ENCODE measurements at places on chromosomes 4 and X. TPM values are rescaled to one million over a fixed set of nuclear protein-coding genes. Genes with fewer than 3 reads are reported as not detected.

ANKRD50 gene
- total RNA-seq = 8.2 TPM

MND1 gene
- 5.3 TPM for total RNA-seq

DNA sequence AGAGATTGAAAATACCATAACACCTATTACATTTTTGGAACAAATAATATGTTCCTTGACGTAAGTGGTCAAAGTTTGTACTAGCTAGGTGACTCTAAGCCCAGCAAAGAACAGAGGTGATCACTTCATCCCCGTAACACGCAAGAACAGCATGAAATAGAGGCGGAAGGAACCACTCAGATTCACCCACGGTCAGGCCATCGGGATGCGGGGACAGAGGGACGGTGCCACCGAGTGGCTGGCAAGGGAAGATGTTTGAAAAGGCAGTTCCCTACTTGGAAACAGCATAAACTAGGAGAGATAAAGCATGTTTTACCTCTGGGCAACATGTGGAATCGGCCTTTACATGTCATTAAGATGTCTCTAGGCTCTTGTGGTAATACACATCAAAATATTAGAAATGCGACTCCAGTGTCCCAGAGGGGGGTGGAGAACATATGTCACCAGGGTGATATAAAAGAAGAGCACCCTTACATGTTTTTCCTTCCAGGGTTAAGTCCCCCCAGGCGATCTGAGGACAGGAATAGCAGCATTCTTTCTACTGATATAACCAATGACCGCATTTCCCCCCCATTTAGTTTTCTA lies 84.0 kb downstream of the PHKA2 start:
- no peak for DNase-seq

- no peak for DNase-seq
These were observed 72.0 kb upstream of the MSX1 start for GRCh38 chr4:4787421-4787820.

GRCh38 chr4:76003620-76004019 lies 3.7 kb downstream of the CXCL9 start:
- DNase-seq = no peak

GRCh38 chr4:9880406-9881197 lies 99.2 kb downstream of the DRD5 start:
- no peak for DNase-seq

DNA sequence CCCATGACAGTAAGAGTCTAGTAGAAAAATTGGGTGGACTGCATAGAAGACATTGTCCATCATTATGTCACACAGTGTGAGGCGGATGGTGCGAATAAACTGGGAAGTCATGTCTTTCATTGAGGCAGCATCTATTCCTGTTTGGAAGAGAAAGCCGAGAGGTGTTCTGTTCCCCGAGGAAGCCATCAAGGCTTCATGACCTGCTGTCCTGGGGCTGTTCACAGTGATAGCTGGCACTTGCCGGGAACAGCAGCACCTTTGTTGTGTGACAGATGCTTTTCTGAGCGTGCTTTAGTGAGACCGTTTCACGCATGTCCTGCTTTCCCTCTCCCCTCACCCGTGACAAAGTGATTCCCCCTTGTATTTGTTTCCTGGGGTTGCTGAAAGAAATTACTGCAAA lies 20.3 kb downstream of the RGS12 start:
- DNase-seq = no peak

DNA sequence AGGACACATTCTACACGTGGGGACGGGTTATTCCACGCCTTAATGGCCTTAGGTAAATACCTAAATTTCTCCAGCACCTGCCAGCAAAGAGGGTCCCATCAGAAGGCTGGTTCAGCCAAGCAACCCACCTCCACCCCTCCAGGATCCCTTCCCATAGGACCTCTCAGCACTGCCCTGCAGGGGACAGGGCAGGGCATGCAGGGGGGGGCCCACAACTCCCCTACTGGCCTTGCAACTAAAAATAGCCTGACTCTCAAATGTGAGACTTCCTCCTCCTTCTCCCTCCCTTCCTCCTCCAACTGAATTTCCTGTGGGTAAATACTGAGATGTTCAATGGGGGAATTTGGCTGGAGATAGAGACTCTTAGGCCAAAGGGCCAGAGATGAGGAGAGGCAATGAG lies 6.3 kb downstream of the LAS1L start:
- DNase-seq = no peak

Data from mucosa of descending colon (tissue), 3 donors.